Vagina (tissue), 2 donors: ENCODE measurements at places on chromosomes 5 and 9. TPM values are rescaled to one million over a fixed set of nuclear protein-coding genes. Genes with fewer than 3 reads are reported as not detected.

DNA sequence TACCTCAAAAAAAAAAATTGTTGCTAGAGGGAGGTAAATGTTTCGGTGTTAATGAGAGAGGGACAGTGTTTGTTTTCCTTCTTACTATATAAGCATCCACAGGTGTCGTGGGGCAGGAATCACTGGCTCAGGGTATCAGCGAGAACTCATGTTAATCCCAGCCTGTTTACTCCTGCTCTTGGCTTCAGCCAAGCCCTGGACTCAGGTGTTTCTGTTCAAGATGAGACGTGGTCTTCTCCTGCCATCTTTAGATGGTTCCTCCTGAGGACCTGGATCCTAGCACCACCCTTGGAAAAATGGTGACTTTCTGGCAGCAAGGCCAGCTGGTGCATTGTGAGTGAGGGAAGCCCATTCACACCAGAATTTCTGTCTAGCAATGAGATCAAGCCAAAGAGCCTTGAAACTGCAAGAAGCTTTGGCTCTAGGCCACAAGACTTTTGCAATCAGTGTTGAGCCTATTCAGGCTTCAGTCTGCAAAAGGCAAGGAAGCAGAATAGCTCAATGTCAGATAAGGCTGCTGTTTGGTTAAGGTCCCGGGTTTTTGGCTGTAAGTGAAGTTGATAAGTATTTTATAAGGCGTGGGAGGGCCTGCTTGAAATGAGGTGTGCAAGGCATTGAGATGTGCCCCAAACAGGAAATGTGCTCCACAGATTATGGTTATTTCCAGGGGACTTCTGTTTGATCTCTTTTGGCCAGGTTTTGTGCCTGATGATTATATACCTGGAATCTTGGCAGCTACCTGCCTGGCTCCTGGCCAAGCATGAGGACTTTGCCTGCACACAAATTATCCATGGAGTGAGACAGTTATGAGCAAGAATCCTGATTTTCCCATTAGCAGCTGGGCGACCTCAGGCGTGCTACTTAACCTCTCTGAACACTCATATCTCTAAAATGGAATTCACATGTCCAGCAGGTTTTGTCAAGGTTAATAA, 99.8 kb downstream of the TENT4A start:
- DNase-seq = no peak

DNA sequence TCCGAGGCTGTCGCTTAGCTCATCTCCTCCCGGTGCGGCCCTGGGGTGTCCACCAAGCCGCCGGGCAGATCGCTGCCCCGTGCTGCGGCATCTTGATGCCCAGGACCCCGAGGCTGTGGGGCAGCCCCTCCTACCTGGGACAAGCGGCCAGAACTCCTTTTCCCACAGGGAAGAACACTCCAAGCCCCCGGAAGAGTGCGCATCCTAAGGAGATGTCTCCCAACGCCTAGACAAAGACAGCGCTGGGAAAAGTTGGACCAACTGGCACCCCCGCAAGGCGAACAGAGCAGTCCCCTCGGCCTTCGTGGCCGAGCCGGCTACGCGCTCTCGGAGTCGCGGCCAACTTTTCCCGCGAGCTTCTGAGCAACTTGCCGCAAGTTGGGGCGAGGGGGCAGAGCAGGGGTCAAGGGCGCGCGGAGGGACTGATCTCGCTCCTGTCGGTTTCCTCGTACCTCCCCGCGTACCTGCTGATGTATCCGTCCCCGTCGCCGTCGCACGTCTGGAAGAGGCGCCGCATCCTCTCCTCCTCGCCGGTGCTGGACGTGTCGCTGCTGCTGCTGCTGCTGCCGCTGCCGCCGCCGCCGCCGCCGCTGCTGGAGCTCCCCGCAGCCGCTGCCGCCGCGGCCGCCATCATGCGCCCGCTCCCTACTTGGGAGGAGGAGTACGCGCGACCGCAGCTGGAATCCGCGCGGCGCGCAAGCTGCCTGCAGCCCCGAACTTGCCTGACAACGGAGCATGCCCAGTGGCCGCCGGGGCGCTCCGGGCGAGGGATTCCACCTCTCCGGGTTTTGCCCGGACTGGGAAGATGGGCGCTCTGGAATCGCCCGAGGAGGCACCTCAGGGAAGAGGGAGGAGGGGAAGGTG, at the start of gene MCC:
TSS of gene MCC (minus strand) at position 673 of the 864 bp plus-strand sequence.
- DNase-seq = no peak

DNA sequence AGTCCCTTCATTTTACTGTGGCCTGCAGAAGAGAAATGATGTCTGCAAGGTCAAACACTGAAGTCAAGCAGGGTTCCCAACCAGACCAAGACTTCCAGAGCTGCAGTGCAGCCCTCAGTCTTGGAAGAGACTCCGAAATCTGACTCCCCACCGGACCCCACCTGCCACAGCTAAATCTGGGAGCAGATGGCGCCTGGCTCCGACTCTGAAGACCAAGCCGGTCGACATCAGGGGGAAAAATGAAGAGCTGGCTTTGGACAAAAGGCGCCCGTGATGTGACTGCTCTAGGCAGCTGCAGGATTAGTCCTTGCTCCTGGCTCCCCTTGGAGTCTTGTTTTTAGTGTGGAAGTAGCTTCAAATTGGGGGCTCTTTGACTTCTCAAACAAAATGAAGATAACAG, 72.4 kb upstream of the ZNF622 start:
- no peak for DNase-seq

DNA sequence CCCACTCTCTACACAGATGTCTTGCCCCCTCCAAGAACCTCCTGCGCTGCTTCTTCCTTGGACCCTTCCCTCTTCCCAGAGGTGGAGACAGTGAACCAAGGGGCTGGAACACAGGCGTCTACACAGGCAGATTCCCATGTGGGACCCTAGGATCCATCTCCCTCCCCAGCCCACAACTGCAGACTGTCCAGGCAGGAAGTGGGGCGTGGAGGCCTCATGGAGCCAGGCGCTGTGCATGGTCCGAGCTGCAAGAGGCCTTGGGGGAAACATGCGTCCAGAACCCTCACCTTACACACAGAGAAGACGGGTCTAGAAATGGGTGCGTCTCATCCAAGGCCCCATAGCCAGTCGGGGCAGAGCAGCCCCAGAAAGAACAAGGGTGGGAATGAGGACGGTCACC, 117.5 kb downstream of the VAV2 start:
- DNase-seq = no peak

DNA sequence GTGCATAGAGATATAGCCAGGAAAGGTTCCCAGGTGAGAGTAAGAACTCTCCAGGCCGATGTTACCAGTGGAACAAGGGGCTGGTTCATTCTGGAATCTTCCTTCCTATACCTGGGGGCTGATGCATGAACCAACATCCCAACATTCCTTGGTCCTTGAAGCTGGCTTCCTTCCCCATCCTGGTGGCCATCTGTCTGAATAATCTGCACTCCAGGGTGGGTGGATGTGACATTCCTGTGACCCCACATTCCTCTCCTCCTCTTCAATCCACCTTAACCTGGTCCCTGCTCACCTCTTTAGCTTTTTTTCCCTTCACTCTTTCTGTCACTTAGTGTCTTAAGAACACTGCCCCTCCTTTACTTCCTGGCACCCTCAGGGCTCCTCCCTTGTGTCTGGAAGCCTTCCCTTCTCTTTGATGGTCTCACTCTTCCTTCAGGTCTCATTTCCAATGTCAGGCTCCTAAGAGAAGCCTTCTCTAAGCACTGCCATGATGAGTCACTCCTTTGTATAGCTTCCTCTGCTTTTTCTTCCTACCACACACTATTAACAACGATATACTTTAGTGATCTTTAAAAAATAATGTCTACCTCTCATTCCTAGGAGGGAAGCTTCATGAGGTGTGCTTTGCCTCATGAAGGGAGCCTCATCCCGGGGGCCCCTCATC, 80.3 kb downstream of the BOD1 start:
- DNase-seq = no peak

- DNase-seq = no peak
Observed at GRCh38 chr5:131250751-131251475, 12.9 kb upstream of the CDC42SE2 start.

DNA sequence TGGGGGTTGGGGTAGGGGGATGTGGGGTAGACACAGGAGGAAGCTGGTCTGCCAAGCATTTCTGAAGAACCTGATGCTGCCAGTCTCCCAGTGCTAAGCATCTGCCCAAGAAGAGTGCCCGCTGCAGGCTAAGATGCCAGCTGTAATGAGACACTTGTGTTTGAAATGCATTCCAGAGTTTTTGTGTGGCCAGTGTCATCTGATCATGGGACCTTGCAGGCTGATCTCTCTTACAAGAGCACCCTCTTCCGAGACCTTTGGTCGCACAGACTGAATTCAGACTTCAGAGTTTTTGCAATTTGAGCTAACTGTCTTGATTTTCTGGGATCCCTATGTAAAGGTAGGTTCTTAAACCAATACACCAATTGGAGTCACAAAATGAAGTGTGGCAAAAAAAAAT, 58.1 kb downstream of the DENND1A start:
- no peak for DNase-seq

DNA sequence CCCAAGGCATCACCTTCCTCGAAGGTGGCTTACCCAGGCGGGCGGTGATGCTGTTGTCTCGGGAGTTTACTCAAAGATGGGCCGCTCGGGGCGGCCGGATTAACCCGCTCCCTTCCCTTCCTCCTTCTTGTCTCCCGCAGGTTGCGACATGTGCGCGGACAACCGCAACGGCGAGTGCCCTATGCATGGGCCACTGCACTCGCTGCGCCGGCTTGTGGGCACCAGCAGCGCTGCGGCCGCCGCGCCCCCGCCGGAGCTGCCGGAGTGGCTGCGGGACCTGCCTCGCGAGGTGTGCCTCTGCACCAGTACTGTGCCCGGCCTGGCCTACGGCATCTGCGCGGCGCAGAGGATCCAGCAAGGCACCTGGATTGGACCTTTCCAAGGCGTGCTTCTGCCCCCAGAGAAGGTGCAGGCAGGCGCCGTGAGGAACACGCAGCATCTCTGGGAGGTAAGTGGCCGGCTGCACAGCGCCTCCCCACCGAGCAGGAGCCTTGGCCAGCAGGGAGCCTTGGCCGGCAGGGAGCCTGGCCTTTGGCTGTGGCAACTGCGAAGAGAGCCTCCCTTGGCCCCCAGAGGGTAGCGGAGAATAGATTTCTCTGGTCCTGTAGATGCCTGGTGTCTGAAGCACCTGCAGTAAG, 10.6 kb downstream of the PRDM6 start:
- DNase-seq = no peak

DNA sequence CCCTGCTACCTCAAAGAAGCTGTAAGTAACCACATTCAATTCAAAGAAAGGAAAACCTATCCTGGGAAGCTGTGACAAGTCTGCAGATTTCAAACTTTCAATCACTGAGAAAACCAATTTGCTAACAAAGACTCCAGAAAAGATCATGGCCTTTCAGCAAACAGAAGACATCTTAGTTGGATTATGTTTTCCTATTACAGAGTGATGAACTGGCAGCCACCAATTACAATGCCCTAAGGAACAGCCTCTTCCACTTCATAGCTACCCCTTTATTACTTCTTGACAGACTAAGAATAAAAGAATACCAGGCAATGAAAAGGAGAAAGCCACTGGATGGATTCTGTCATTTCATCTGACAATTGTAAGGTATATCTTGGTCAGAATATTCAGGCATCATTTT, 128.2 kb upstream of the RASEF start:
- no peak for DNase-seq

GRCh38 chr5:2087980-2088379, 205.3 kb upstream of the IRX4 start:
- no peak for DNase-seq

- DNase-seq = no peak
Observed at GRCh38 chr5:136840601-136841000, 475.3 kb upstream of the TRPC7 start.

GRCh38 chr9:109975574-109976295, 195.7 kb downstream of the PALM2AKAP2 start:
- DNase-seq = no peak

- no peak for DNase-seq
Observed at GRCh38 chr9:99138424-99139284, 33.7 kb downstream of the TGFBR1 start.

GRCh38 chr9:79284081-79284480, 287.7 kb upstream of the TLE4 start:
- no peak for DNase-seq

GRCh38 chr5:151682240-151682639, 4.5 kb downstream of the SPARC start:
- DNase-seq = no peak

GRCh38 chr9:133824802-133825186, 86.6 kb upstream of the SARDH start:
- no peak for DNase-seq

DNA sequence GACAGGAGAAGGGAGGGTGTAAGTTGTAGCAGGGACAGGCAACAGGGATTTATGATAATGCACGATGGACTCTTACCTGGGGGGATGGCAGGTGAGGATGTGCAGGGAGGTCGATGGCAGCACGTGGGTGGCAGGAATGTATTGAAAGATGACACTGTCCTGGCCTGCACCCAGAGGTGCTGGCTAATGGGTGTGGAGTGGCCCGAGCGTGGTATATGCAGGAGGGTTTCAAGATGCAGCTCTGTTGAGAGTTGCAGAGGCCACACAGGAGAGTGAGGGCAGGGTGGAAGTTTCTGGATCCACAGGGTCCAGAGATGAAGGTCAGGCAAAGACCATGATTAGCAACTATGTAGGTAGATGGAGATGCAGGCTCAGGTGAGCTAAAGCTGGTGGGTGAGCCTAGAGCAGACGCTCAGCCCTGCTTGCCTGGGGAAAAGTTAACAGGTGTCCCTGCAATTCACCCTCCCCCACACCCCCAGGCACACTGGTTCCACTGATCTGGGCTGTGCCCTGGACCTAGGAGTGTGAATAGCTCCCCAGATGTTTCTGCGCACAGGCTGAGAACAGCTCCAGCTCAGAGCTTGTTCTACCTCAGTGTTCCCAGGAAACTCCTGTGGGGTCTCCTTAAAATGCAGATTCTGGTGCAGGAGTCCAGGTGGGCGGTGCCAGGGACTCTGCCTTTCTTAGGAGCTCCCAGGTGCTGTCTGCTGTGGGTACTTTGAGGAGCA, 21.5 kb upstream of the S1PR3 start:
- peak; percentile 72 for DNase-seq

DNA sequence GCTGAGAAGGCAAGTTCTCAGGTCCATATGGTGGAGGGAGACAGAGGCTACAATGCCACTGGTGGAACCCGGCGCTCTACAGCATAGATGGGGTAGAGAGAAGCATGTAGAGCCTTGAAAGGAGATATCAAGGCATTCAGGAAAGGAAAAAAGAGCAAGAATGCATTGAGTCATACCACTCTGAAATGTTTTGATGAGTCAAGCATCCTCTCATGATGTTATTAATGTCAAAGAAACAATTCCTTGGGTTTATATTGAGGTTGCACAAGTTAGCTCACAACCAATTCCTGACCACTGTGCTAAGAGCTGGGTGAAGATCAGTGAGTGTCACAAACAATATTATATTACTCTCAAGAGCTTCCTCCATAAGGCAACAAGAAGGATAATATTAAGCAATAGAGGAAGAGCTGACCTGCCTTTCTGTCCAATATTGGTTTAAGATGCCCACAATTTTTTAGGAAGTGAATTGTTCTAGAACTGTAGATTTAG, 178.0 kb downstream of the RFK start:
- DNase-seq = no peak

- DNase-seq = no peak
Observed at GRCh38 chr9:88936668-88937067, 54.6 kb upstream of the S1PR3 start.

- DNase-seq = no peak
Observed at GRCh38 chr5:133735346-133735745, 123.0 kb upstream of the FSTL4 start.

The IFNA21 gene
- not detected for total RNA-seq

The CNOT6 gene
- 21.4 TPM for total RNA-seq

The FGF10 gene
- total RNA-seq = 41.3 TPM

The DRD1 gene
- not detected for total RNA-seq

The GARIN3 gene
- total RNA-seq = not detected

The SPATA9 gene
- total RNA-seq = not detected

The SH2D3C gene
- 19.6 TPM for total RNA-seq

The EPB41L4B gene
- total RNA-seq = 4.7 TPM

The LMX1B gene
- not detected for total RNA-seq

The SPINK7 gene
- 65.3 TPM for total RNA-seq

The NR3C1 gene
- 46.7 TPM for total RNA-seq

The COL23A1 gene
- 3.7 TPM for total RNA-seq

The C9orf153 gene
- not detected for total RNA-seq
